IMR-90 (cell line): ENCODE measurements at places on chromosomes 13 and 19. TPM values are rescaled to one million over a fixed set of nuclear protein-coding genes. Genes with fewer than 3 reads are reported as not detected.

IL17D gene
- total RNA-seq: 0.56 and 0.72 TPM in 2 replicates

ZNF136 gene
- 6.8 and 9.4 TPM in 2 replicates for total RNA-seq

PROSER3 gene
- total RNA-seq: 3.3 and 5.4 TPM in 2 replicates

MISP3 gene
- under 0.01 TPM in 2 replicates for total RNA-seq

WDR88 gene
- not detected in 2 replicates for total RNA-seq

DNA sequence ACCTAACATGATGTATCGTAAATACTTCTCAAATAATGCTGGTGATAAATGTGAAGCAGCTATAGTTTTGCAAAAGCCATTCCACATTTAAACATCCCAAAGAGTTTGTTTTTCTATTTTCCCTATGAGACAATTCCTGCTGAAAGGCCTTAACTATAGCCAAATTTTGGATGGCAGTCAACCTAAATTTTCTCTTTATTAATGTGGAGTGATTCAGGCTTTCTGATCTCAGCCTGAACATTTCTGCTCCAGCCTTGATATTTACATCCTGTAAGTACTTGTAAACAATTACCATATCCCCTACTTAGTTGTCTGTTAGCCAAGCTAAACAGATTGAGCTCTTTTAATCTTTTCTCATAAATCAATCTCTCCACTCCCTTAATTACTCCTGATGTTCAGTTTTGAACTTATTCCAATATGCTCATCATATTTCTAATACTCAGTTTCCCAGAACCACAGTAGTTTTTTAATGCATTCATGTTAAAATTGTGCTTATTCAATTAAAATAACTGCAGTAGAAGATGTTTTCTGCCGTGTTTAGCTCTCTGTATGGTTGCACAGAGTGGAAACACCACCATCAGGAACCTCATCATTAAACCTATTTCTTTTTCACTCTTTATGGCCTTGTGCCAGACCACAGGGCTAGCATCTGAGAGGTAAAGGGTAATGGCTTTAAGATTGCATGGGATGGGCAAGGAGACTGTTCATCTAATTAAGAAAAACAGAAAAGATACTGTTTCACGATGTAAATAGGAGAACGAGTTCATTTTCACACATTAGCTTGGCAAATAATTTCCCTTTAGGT lies 1235.2 kb upstream of the SLC10A2 start:
- H3K36me3 ChIP-seq: no peaks in the 10 kb centered on the region
- H3K27me3 ChIP-seq: no peaks in the 10 kb centered on the region
- H3K4me1 ChIP-seq: peaks cover 2% of the 10 kb centered on the region; the same call in 1 of the 2 replicates
- no peak overlapping the region for H3K4me3 ChIP-seq
- peak; percentile 29 for DNase-seq
- no peak overlapping the region for H3K27ac ChIP-seq

DNA sequence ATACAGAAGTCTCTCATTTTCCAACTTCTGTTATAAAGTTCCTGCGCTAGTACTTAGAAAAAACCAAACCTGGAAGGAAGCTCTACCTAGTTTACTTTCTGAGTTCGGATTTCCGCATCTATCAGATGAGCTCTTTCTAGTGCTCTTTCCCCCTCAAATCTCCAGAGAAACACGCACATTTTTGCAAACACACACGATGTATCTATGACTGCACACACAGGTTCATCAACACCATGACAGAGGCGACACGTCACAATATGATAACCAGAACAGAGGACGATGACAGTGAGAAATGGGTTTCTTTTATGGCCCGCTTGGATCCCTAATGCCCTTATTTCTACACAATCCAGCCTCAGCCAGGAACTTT lies 629 bp upstream of the LRRC63 start:
- DNase-seq: no peak
- H3K27me3 ChIP-seq: peaks cover 16% of the 10 kb centered on the region
- no peaks in the 10 kb centered on the region for H3K36me3 ChIP-seq
- no peak overlapping the region for H3K4me3 ChIP-seq
- H3K27ac ChIP-seq: no peak overlapping the region

DNA sequence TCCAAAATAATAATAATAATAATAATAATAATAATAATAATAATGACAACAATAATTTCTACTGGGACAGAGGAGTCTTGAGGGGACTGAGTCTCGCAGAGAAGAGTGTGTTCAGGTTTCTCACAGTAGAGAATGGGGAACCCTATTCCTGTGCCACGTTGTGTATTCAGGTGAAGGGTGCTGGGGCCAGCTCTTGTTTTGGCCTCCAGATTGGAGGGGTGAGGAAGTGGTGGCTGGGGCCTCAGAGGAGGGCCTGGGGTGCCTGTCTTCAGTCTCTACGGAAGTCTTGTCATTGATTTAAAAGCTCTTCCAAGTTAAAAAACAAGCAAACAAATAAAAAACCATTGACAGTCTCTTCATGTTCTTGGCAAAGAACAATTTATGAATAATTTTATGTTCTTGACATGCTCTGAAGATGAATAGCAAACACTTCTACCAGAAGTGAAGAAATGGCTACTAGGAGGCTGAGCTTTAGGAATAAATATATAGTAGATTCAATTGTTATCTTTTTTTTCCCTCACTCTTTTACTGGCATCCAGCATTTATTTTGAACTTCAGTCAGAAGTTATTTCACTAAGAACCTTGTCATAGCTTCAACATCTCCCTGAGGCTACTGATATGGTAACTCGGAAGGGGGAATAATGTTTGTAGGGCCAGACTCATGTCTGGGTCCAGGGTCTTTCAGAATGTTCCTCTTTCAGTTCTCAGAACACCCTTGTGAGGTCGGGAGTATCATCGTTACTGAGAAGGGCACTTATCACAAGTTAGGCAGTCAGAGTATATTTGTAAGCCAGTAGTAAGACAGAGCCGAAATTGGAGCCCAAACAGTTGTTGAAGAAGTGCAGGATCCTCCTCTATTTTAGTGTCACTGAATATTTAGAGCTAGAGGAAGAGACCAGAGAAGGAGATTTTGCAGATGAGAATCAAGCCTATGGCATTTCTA lies 13.1 kb downstream of the LRCH1 start:
- H3K27me3 ChIP-seq: no peaks in the 10 kb centered on the region
- no peak overlapping the region for H3K27ac ChIP-seq
- no peak for DNase-seq
- peaks cover 14% of the 10 kb centered on the region for H3K4me1 ChIP-seq
- no peak overlapping the region for H3K4me3 ChIP-seq

DNA sequence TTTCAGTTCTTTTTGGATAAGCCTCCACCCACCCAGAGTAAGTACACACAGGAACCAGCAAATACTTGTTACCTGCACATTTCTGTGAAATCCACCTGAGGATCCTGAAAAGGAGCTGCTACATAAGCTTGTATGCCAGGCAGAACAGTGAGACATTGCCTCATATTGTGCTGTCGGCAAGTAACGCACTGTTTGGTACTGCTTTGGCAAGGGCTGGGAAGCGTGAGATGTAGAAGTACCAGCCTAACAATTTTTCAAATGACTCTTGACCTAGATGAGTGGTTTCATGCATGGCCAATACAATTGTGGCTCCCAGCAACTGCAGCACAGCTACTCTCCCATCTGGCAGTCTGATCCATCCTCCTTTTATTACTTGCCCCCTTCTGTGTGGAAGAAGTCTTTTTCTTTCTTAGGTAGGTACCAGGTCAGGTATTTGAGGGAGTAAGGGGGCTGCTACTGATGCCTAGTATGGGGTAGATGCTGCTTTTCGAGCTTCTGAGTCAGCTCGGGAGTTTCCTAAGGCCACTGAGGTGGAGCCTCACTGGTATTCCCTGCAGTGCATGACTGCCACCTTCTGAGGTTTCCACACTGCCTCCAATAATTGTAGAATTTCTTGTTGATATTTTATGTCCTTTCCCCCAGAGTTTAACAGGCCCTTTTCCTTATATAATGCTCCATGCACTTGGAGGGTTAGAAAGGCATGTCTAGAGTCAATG lies 52.2 kb downstream of the ZNF737 start:
- H3K27ac ChIP-seq: no peak overlapping the region
- no peaks in the 10 kb centered on the region for H3K27me3 ChIP-seq
- DNase-seq: no peak
- no peaks in the 10 kb centered on the region for H3K4me1 ChIP-seq
- no peaks in the 10 kb centered on the region for H3K36me3 ChIP-seq

- H3K36me3 ChIP-seq: peaks cover 35% of the 10 kb centered on the region
- H3K4me1 ChIP-seq: peaks cover 2% of the 10 kb centered on the region; the same call in 1 of the 2 replicates
- DNase-seq: no peak
- H3K27me3 ChIP-seq: no peaks in the 10 kb centered on the region
- H3K4me3 ChIP-seq: no peak overlapping the region
Observed at GRCh38 chr19:13931391-13932148, 6.6 kb downstream of the PODNL1 start.
